ENCODE measurements at places on chromosomes 7 and 10. TPM values are rescaled to one million over a fixed set of nuclear protein-coding genes. Genes with fewer than 3 reads are reported as not detected.

DNA sequence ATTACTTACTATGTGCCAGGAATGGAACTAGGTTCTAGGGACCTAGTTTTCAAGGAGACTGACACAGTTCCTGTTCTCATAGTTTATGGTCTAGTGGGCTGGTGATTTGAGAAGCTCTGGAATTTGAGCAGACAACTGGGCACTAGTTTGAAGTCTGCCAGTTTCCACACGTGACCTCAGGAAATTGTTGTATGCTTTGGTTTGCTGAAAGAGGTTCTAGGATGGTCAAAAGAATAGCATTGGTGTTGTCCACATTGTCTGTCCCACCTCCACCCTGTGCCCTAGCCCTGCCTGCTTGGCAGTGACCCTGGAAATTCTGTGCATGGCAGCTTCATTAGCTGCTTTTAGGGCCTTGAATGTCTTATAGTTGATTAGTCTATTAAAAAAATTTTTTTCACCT lies 28.7 kb downstream of the GBF1 start:
- DNase-seq, result peak; percentile 78

GRCh38 chr10:45592432-45592831 lies 80.1 kb downstream of the ZFAND4 start:
- no peak for DNase-seq

DNA sequence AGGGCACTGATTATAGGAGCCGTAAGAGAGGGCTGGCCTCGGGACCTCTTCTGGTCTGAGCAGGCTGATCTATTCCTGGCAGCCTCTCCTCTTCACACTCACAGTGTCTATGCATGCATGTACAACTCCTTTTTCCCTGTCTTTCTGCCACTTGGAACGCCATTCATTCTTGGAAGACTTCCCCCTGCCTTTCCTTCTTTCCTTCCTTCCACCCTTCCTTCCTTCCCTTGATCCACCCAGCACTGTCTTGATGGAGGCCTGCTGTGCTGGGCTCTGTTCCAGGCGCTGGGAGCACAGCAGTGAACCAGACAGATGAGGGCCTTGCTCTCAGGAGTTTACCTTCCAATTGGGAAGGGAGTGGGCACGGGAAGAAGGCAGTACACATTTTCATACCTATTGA lies 114.8 kb downstream of the SH3PXD2A start:
- no peak for DNase-seq

UPK3BL2 gene
- total RNA-seq, result not detected

DNA sequence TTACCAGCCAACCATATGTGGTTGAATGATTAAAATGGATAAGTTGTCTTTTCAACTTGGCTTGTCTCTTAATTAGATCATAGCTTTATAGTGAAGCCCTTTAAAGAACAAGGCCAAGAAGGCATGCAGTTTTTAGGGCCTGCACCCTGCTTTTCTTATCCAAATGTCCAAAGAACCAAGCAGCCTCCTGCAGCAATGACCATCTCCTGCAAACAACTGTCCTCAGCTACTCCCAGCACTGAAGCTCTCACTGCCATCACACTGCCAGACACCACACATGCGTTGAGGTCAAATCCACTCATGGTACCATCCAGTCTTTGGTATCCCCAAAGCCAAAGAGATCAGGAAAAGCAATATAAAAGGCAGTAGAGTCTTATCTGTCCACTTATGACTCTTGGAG lies 210.3 kb downstream of the ACTR3B start:
- DNase-seq, result no peak

ZNF365 gene
- 8.2 TPM for total RNA-seq

GRCh38 chr10:103792547-103792946 lies 62.8 kb downstream of the SH3PXD2A start:
- no peak for DNase-seq

- no peak for DNase-seq
Observed at GRCh38 chr7:117047496-117047895, 94.2 kb downstream of the ST7 start.

FAM20C gene
- 34.9 TPM for total RNA-seq

DNA sequence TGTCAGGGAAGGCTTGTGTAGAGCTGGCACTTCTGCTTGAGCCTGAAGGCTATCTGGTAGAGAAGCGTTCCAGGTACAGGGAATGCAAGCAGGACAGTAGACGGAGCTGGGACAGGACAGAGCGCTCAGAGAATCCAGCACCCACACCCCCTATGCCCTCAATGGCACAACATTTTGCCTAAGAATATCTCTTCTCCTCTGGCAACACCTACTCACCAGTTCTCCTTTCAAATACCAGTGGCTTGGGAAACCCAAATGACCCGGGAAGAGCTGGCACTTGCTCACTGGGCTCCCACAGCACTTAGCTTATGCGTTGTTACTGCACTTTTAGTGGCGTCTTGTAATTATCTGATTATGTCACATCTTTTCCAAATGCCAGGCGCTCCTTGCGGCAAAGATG lies 118.6 kb downstream of the RNF216 start:
- no peak for DNase-seq

GRCh38 chr10:86614853-86615252 lies 39.5 kb upstream of the OPN4 start:
- DNase-seq, result no peak

CYP3A7 gene
- not detected for total RNA-seq

CC2D2B gene
- total RNA-seq, result 0.30 TPM

GRCh38 chr7:45267262-45267661 lies 109.7 kb downstream of the RAMP3 start:
- peak; percentile 1 for DNase-seq

- peak; percentile 84 for DNase-seq
Observed at GRCh38 chr7:55129541-55130394, 111.0 kb downstream of the EGFR start.

SKIDA1 gene
- 2.1 TPM for total RNA-seq

- DNase-seq, result peak; percentile 87
Observed at GRCh38 chr7:5625938-5626337, 155.5 kb downstream of the RNF216 start.

CNTNAP2 gene
- 12.9 TPM for total RNA-seq

DNA sequence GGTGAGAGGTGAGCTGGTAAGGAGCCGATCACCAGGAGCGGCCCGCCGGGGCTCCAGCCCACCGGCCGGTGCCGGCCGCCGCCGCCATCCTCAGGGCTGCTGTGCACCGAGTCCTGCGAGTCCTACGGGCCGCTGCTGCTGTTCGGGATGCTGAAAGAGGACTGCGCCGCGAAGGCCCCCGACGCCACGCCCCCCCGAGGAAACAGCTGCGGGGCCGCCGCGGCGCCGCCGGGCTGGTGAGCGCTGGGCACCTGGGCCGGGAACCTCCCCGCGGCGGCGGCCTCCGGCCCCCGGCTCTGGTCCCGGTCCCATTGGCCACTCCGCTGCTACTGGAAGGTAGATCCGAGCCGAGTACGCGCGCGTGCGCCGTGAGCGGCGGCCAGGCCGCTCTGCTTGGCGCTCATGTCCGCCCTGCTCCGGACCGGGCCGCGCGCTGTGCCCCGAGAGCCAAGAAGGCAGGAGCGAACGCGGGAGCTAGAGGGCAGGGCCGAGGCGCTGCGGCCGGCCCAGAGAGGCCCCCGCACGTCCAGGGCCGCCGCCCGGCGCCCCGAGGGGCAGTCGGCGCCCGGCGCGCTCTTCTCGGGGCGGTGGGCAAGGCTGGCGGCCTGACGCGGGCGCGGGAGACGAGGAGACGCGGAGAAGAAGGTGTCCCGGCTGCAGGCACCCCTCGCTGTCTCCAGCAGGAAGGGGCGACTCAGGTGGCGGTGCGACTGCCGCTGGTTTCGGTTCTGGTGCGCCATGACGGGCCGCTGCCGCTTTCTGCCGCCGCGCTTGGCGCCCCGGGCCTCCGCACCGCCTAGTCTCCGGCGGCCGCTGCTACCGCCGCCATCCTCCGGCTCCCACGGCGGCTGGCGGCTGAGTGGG lies 121.3 kb upstream of the WIPF3 start:
- DNase-seq, result peak; percentile 39

DNA sequence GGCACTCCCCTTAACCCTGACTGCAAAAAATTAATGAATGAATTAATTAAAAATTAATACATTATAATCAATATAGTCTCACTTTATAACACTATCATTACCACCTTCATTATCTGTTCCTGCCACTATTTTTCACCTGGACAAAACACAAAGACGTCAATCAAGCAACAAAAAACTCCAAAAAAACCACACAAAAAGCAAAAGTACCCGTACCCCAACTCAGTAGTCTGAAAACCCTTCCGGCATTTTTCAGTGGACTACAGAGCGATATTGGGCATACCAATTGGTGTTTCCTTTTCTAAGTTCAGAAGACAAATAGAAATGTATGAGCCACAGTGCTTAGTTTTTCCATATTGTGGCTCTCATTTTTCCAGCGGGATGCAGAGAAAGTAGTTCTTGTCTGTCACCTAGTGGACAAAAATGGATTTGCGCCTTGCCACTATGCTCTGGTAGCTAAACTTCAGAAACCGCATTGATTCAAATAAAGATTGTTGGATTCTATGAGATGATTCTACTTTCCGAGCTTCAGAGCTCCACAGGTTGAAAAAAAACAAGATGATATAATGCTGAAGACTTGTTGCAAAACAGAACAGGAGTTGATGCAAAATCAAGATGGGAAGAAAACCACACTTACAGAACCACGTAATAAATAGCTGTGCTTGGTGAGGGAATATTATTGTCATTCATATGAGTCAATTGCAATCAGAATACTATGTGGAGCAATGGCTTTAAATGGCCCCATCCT lies 50.6 kb upstream of the ITGB1 start:
- DNase-seq, result peak; percentile 78

GRCh38 chr10:2256241-2256640 lies 518.9 kb upstream of the ADARB2 start:
- no peak for DNase-seq

- no peak for DNase-seq
Observed at GRCh38 chr7:121360564-121360963, 31.8 kb downstream of the WNT16 start.

SRPK2 gene
- 79.5 TPM for total RNA-seq

ARHGAP12 gene
- total RNA-seq, result 50.5 TPM

DNA sequence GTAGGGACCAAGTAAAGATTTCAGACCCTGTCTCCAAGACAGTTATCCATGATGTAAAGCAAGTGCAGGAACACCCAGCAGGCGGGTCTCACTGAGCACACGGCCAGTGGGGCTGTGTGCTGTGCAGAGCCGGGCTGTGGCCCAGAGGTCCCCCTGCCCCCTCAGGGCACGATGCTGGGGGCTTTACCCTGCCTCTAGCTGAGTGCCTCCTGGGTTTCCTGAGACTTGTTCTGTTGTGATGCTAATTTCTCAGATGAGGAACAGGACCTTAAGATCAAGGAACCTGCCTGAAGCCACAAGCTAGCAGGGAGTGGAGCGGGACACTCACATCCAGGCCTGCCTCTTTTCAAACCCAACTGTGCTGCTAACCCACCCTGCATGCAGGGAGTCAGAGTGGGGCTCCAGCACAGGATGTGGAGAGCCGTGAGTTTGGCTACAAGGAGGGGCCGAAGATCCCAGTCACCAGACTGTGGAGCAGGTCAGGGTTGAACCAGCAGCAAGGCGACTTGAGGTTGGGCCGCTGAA lies 76.1 kb upstream of the LYZL2 start:
- DNase-seq, result no peak

DNA sequence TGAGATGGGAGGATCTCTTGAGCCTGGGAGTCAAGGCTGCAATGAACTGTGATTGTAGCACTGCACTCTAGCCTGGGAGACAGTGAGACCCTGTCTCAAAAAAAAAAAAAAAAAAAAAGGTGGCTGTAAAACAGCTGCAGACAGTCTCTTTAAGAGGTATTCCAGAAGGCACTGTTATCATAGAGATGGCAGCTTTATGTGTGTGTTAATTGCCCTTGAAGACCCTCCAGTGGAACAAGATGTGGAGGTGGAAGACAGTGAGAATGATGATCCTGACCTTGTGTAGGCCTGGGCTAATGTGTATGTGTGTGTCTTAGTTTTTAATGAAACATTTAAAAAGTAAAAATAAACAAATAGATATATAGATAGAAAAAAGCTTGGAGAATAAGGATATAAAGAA lies 66.0 kb downstream of the ZNF487 start:
- no peak for DNase-seq

- peak; percentile 45 for DNase-seq
Observed at GRCh38 chr10:124722798-124723783, 21.1 kb downstream of the FAM53B start.

DNA sequence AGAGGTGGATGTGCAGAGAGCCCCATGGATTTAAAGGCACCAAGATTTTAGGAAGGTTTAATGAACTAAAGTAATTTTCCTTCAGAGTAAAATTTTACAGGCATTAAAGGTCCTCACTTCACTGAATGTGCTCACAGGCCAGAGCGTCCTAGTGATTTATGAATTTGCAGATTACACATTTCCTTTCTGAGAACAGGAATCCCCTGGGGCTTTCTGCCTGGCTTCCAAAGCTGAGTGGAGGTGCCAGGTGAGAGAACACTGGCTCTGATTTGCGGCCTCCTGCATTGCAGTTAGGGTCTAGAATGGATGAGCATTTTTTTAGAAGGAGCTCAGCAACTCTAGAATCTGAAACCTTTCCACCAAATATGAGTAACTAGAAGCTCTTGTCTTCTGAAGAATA lies 194.3 kb downstream of the SORCS3 start:
- no peak for DNase-seq

Measured in renal cortical epithelial cell (primary cell).